SIG-M5 (cell line): ENCODE measurements at places on chromosomes 3 and 15.

- DNase-seq = peak; percentile 75
These were observed 37.5 kb downstream of the CD86 start for GRCh38 chr3:122092460-122093165.

GRCh38 chr15:68427366-68427765, 4.6 kb downstream of the ITGA11 start:
- no peak for DNase-seq

- DNase-seq = no peak
These were observed 261.3 kb upstream of the NR2E3 start for GRCh38 chr15:71549091-71549490.

DNA sequence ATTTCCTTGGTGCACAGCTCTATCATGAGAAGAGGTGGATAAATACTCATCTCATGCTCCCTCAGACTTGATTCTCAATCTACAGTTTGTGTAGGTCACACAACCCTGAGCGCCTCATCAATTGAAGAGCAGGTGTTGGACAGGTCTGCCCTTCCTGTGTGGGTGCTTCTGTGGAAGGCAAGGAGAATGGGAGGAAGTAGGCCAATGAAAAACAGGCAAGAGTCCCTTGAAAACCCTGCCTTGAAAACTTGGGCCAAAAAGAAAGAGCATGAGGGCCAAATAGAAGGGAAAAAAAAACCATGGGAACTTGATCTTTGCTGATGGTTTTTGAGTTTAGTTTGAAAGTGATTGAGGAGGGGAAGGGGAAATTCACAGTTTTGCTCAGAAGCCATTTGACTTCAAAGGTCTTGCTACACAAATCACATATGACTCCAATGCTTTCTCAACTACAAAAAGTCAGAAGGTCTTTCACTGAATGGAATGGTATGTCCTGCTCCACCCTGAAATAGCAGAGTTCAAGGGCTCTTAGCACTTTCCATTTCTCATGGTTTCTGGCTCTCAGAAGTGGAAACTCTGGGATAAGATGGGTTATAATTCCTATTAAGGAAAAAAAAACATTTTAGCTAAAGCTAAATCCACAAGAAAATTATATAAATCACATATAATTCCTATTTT, 37.2 kb upstream of the TM4SF1 start:
- DNase-seq = no peak

DNA sequence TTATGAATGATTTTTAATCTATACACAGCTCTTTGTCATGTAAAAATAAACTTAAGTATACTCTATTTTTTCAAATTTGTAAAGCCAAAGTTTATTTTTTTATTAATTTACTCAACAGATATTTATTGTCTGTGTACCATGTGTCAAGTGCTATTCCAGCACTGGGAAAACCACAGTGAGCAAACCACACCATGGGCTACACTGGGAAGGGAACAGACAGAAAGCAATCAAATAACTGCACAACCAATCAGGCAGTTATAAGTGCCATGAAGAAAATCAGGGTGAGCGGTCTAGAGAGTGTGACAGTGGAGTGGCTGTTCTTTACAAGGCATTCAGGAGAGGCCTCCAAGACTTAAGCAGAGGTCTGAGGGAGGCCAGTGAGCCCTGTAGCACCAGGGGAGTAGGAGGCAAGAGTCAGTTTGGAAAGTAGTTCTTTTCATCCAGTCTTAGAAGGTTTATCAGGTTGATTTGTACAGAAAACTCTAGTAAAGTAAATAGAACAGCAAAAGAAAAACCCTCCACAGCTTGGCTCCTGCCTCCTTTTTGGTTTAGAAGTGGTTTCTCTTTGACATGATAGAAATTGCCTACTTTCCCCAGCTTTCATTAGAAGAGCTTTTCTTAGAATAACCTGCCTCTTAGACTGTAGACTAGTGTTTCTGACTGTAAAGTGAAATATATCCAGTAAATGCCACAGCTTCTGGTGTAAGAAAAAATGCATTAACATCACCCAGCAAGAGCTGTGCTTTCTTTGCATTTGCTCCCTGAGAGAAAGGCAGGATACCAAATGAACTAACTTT, 13.7 kb downstream of the EIF2AK4 start:
- DNase-seq = no peak

GRCh38 chr15:78454992-78455391, 17.0 kb downstream of the IREB2 start:
- peak; percentile 69 for DNase-seq

GRCh38 chr15:68271854-68272471, 5.6 kb upstream of the FEM1B start:
- no peak for DNase-seq
